ENCODE measurements at places on chromosomes 12 and 14.

GRCh38 chr12:93783832-93784231 is 106.7 kb downstream of the CRADD start:
- no peak for DNase-seq

GRCh38 chr12:110737532-110737931 is 5.2 kb downstream of the PPP1CC start:
- DNase-seq: no peak

DNA sequence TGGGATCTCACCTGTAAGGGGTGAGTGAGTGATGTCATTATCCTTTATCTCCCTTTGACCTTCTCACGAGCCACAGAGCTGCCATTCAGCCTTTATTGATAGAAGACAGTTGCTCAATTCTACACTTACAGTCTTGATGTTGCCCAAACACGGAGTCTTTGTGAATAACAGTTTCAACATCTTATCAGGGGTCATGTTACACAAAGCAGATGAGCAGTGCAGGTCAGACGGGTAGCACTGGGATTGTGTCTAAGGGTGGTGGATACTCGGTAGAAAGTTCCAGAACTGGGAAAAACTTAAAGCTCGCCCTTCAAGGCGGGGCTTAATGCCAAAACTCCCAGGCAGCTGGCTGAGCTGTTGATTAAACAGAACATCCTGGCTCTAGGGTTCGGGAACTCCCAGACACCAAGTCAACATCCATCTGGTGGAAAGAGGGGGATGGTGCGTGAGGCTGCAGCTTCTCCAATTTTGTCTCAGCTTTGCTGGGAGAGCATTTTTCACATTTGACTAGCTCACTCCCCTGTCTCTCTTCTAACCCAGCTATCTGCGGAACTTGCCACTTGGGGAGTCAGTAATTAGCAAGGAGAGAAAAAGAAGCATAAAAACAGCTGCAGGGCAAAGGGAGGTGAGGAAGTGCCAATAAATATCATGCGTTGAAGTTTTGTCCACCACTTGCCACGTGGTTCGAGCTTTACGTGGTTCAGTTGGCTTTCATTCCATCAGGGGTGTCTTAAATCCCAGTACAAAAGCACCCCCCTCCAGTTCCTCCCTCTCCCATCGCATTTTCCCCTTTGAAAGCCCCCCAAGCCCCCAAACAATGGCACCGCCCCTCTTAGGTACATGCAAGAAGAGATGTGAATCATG is 31.0 kb downstream of the FOXN4 start:
- DNase-seq: no peak

GRCh38 chr14:57420986-57421385 is 30.6 kb downstream of the NAA30 start:
- DNase-seq: no peak

GRCh38 chr14:75915045-75915444 is 66.8 kb downstream of the TGFB3 start:
- DNase-seq: no peak

DNA sequence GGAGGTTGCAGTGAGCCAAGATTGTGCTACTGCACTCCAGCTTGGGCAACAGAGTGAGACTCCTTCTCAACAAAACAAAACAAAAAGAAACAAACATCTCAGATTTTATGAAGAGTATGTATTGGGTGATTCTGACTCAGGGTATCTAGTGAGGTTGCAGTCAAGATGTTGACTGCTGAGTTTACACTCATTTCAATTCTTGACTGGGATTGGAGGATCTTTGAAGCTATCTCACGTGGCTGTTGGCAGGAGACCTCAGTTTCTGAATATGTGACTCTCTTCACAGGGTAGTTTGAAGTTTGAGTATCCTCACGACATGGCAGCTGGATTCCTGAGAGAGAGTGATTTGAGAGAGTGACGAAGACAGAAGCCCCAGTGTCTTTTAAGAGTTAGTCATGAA is 29.4 kb downstream of the ERC1 start:
- DNase-seq: no peak

- no peak for DNase-seq
Observed at GRCh38 chr14:65940056-65940735, 527.7 kb downstream of the FUT8 start.

DNA sequence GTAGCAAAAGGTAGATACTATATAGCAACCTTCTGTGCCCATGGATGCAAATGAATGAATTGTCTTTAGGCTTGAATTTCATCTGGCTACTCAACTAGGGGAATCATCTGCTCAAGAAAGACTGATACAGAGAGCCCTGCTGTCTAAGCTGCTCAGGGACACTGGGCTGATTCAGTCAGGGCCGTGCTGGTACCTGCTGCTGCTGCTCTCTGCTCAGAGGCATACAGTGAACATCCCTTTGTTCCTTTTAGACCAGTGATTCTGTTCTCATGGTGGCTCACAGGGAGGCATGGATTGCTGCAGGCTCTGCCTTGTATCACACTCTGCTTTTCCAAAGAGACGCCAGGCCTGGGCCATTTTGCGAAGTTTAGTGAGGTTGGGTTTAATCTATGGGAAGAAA is 14.1 kb downstream of the EIF2B2 start:
- DNase-seq: no peak

- no peak for DNase-seq
Observed at GRCh38 chr14:56059054-56059453, 59.2 kb upstream of the PELI2 start.

- no peak for DNase-seq
Observed at GRCh38 chr12:62372825-62373224, 93.8 kb upstream of the MON2 start.

DNA sequence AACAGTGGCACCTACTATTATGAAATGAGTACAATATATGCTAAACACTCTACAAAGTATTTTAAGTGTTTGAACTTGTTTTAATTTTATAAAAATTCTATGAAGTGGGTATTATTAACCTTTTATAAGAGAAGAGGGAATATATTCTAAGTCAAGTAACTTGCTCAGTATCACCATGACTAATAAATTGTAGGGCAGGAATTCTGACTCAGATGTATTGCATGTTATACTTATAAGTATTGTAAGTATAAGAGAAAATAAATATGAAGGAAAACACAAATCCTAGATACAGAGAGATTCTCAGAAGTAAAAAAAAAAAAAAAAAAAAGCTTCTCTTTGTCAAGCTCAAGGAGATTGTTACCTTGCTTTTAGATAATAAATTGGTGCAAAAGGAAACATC is 893.2 kb downstream of the SLC16A7 start:
- no peak for DNase-seq

- DNase-seq: no peak
Observed at GRCh38 chr12:50258167-50258551, 25.2 kb downstream of the LIMA1 start.

GRCh38 chr12:15846887-15847286 is 35.3 kb upstream of the STRAP start:
- DNase-seq: no peak

GRCh38 chr12:116490471-116490870 is 68.7 kb upstream of the MAP1LC3B2 start:
- no peak for DNase-seq

- DNase-seq: no peak
Observed at GRCh38 chr14:104280085-104280901, 141.9 kb downstream of the KIF26A start.

- no peak for DNase-seq
Observed at GRCh38 chr12:105677672-105678071, 347.2 kb downstream of the C12orf75 start.

DNA sequence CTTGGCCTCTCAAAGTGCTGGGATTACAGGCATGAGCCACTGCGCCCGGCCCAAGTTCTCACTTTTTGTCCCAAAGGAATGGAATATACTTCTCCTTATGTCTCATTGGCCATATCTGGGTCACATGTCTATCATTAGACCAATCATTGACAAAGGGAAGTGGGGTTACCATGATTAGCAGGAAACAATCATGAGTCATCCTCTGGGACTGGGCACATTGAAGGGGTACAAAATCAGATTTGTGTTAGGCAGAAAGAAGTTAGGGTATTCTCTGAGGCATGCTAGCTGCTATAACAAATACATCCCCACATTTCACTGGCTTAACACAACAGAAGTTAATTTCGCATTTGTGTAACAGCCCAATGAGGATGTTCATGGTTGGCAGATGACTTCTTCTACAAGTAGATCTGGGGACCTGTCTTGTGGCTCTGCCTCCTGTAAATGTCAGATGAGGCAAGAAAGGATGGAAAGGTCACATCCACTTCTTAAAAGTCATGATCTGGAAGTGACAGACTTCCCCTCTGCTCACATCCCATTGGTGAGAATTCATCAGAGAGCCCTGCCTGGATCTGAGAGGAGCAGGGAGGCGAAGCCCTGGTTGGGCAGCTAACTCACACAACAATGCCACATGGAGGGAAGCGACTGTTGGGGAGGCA is 3.1 kb downstream of the CCDC63 start:
- no peak for DNase-seq

GRCh38 chr12:22527999-22528398 is 16.3 kb downstream of the C2CD5 start:
- no peak for DNase-seq

DNA sequence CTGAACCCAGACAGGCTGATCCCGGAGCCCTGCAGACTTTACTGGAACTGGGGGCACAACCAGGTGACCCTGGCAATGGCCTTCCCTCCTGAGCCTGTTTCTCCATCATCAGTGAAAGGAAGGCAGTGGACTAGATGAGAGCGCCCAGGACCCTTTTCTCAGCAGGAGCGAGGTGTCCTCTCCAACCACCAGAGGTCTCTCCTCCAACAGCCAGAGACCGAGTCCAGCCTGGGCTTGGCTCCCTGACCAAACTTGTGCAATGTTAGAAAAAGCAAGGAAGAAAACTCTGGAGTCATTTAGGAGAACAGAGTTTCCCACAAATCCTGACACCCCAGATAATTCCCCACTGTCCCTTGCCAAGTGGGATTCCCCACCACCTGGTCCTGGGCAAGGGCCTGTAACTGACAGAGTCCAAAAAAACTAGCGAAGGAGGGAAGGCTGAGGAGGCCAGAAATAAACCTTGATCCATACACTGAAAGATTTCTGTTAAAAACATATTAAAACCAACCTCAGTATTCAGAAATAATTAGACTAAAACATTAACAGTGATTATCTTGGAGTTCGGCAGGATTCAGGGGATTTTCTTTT is 9.0 kb downstream of the RPS6KL1 start:
- no peak for DNase-seq

- DNase-seq: no peak
Observed at GRCh38 chr12:54983536-54984101, 943 bp downstream of the TESPA1 start.

GRCh38 chr12:96889273-96889933 is 17.7 kb upstream of the NEDD1 start:
- no peak for DNase-seq

- DNase-seq: no peak
Observed at GRCh38 chr14:102985665-102986064, 63.2 kb downstream of the AMN start.

GRCh38 chr14:85038526-85039352 is 491.2 kb upstream of the FLRT2 start:
- no peak for DNase-seq

- no peak for DNase-seq
Observed at GRCh38 chr12:48266826-48267225, 63.7 kb upstream of the OR10AD1 start.

DNA sequence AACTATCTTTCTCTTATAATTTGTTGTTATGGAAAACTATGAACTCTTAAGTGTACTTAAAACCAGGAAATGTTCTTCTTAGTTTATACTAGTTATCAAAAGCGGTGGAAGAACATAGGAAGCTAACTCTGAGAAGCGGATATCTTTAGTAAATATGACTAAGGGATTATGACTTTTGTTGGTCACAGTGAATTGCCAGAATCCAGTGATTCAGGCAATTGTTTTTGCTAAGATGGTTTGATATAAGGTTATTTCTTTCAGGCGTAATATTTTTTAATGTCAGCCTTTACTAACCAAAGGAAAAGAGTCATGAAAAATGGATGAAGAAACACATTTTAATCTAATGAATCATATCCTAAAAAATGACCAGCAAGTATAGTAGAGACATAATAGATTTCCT is 473.5 kb downstream of the FOXG1 start:
- no peak for DNase-seq
